ENCODE measurements at places on chromosomes 1 and 21.

DNA sequence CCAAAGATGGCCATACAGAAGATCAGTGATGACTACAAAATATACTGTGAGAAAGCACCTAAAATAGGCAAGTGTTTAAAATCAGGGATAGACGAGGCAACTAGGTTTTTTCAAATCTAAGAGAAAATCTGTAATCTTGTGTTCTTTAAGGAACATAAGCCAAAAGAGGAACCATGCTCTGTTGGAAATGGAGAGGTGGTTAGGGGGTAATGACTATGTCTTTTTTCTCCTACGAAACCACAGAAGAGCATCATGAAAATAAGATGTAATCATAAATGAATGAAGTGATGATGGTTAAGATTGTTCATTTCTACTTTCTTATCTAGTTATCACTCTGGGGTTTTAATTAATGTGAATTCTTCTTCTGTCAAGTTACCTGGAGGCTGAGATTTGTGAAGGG, 43.1 kb downstream of the RGSL1 start:
- DNase-seq, result no peak

DNA sequence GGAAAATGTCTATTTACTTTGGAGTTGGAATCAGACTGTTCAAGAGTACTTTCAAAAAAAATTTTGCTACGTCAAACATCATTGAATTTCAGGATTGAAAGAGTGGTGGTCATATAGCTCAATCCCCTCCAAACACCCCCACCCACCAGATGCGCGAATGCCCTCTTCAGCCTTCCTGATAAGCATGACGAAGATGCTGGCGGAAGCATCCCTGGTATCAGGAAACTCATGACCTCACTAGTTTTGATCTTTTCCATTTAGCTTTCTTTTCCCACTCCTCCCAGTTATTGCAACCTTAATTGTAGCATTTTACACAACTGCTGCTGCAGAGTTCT, 104.4 kb downstream of the LEPR start:
- no peak for DNase-seq

GRCh38 chr1:176778056-176778455, 315.1 kb downstream of the PAPPA2 start:
- no peak for DNase-seq

GRCh38 chr1:204320382-204320804, 39.3 kb downstream of the PLEKHA6 start:
- DNase-seq, result no peak

GRCh38 chr21:32492376-32492775, 79.9 kb downstream of the EVA1C start:
- no peak for DNase-seq

DNA sequence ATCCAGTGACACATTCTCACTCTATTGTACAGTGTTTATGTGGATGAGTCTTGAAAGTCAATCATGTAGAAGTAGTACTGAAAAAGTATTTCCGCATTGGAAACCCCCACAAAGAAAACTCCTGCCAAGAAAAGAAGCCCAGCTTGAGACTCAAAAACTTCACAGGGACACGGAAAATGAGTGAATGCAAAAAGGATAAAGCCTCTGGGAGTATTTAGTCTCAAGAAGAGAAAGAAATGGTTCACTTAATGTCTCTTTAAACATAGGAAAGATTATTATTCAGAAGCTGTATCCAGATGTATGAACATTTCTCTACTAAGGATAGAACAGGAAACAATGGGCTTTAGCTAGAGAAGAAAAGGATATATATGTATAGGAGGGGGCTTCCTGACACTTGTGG, 304.5 kb downstream of the BARHL2 start:
- no peak for DNase-seq

- no peak for DNase-seq
These were observed 108.7 kb downstream of the DMRTB1 start for GRCh38 chr1:53567851-53568250.

DNA sequence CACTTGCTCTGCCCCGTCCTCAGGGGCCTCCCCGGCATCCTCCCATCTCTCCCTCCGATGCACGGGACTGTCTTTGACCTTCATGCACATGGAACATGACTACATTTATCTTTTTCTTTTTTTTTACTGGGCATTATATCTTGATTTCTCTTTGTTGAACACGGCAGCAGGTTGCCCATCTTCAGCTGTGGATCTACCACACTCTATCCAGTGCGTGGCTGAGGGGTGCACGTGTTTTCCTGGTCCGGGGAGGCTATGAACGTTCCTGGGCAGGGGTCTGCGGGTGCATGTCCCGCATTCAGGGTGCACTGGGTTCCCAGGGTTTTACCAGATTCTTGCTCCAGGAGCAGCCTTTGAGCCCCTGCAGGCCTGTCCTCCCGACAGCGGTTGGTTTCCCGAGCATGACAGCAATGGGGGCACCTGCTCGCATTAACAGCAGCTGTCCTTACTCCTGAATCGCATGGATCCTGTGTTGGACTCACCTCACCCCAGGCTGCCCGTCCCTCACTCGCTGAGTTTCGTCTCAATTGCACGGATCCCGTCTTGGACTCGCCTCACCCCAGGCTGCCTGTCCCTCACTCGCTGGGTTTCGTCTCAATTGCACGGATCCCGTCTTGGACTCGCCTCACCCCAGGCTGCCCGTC, 7.4 kb downstream of the POFUT2 start:
- DNase-seq, result no peak

DNA sequence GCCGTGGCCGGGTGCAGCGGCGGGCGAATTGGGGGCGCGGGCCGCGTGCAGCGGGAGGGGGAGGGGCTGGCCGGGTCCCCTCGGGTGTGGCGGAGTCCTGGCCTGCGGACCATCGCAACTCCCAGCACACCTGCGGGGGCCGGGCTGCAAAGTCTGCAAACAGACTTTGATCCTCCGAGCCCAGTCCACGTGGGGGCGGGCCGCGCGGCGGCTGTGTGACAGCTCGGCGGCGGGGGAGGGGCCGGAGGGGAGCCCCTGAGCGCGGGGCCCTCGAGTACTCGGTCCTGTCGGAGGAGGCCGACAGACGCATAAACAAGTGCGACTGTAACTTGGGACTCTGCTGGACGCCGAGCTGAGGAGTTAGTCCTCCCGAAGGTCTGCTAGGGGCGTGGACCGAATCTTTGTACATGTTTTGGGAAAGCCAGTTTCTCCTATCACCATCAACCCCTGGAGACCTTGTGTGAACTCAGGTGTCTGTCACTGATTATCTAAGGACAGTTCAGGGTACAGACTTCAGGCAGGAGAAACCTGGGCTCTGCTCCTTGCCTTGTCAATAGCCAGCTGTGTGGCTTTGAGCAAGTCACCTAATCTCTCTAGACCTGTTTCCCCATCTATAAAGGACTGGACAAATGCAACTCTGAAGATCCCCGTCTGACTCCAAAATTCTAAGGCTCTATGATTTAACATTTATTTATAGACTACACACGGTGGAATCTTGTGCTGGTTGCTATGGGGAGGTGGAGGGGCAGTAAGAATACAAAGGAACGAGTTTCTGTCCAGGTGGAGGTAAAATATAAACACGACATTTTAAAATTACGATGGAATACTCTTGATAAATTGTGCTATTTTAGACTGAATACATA, 710 bp upstream of the SLC30A1 start:
- no peak for DNase-seq

GRCh38 chr1:235784950-235785349, 81.8 kb downstream of the LYST start:
- DNase-seq, result no peak

DNA sequence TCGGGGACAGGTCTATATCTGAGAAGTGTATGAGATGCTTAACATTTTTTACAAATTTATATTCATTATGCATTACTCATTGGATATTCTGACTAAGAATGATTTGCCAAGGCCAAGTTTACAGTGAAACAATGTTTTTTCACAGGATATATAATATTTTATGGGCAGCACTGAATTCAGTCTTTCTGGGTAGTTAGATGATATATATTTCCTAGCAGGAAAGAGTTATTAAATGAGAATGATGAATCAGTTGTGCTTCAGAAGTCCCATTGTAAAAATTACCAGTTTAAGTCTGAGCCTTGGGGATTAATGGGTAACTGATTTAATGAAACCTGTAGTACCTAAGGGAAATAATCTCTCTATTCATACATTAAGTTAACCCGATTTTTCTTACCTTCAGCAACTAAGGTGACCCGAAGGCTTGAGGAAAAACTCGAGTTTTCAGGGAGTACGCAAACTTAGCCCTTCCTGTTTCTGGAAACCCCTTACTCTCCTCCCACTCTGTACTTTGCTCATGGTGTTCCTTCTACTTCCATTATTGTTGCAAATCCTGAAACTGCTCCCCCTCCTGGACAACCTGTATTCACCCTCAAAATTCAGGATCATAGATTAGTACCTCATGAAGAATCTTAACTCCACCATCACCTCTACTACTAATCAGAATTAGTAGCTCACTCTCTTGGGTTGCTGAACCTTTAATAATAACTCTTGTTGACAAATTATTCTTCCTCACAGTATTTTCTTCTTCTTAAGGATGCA, 135.1 kb downstream of the AK5 start:
- DNase-seq, result peak; percentile 30

- DNase-seq, result no peak
These were observed 379.8 kb downstream of the PTPRC start for GRCh38 chr1:199018471-199019135.

DNA sequence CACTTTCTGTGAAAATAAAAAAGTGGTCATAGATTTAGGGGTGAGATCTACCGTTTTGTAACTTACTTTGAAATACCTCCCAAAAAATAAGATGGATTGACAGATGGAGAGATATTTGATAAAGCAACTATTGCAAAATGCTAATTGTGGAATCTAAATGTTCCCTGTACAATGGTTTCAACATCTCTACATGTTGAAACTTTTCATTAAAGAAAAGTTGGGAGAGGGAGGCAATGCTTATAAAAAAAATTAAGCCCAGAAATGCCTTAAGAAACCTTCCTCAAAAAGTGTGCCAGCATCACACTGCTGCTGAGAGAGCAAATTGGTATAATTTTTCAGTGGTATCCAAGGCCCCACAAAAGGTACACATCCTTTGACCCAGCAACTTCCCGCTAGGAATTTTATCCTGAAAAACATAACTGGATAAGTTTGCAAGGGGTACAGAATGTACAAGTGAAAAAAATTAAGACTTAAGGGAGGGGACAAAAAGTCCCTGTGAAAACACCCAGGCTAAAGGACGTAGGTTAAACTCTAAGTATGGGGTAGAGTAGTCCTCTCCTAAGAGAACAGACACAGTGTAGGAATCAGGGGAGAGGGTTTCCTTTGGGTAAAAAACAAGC, 84.3 kb downstream of the TGFBR3 start:
- no peak for DNase-seq

- no peak for DNase-seq
These were observed 669 bp downstream of the KCNQ4 start for GRCh38 chr1:40784141-40784770.

DNA sequence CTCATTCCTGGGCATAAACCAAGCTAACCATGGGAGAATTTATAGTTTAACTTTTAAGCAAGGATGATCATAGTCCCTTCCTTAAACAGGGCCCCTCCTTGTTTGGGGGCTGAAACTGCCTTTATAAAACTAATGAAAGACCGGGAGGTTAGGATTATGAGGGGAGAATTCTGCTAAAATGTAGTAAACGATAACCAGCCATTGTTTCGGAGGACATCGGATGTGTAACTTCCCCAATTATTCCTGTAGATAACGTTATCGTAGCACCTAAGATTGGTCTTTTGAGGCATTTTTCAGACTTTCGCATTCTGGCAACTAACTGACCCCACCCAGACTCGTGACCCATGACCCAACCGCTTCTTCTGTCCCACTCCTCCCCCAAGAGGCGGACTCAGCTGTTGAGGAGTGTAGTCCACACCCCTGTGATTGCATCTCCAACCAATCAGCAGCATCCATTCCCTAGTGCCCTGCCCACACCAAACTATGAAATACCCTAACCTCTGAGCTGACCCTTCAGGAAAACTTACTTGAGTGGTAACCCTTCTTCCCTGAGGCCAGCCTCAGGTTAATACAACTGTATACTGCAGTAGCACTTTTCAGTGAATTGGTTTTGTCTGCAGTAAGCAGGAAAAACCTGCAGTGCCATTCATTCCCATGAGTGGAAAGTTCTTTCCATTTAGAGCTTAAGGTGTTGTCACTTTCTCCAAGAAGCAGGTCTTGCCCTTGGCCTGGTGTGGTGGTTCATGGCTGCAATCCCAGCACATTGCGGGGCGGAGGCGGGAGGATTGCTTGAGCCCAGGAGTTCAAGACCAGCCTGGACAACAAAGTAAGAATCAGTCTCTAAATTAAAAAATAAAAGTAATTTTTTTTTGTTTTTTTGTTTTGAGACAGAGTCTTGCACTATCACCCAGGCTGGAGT, 823 bp upstream of the SYF2 start:
- DNase-seq, result peak; percentile 90

GRCh38 chr1:33927721-33928120, 63.8 kb downstream of the HMGB4 start:
- DNase-seq, result no peak

- no peak for DNase-seq
These were observed 106.6 kb downstream of the LRRIQ3 start for GRCh38 chr1:74091371-74091770.
